Fibroblast of skin of back (primary cell): ENCODE measurements at places on chromosomes 5 and 9.
A peak's percentile ranks its signal among the peaks of the same experiment; 100 is the strongest.

- DNase-seq, result no peak
Observed at GRCh38 chr5:131081913-131082488, 83.1 kb downstream of the HINT1 start.

DNA sequence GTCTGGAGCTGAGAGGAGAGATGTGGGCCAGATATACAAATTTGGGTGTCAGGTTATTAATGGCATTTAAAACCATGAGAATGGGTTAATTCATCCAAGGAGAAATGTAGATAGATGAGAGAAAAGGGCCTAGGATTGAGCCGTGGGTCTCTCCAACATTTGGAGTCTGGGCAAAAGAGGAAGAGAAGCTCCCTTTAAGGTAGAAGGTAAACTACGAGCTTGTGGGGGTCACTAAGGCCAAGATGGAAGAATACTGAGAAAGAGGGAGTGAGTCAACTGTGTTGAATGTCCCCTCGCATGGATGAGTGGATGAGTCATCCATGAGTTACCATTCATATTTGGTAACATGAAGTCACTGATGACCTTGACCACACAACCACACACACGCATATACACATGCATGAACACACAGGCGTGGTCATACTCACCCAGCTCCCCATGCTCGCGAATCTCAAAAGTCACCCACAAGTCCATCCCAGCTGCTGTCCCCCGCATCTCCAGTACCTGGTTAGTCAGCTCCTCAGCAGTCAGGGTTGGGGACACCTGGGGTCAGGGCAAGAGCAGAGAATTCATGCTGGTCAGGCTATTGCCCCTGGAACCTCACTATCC is 6.8 kb upstream of the FCHSD1 start:
- peak; percentile 93 for DNase-seq

GRCh38 chr5:172199446-172199845 is 5.5 kb downstream of the EFCAB9 start:
- DNase-seq, result no peak

DNA sequence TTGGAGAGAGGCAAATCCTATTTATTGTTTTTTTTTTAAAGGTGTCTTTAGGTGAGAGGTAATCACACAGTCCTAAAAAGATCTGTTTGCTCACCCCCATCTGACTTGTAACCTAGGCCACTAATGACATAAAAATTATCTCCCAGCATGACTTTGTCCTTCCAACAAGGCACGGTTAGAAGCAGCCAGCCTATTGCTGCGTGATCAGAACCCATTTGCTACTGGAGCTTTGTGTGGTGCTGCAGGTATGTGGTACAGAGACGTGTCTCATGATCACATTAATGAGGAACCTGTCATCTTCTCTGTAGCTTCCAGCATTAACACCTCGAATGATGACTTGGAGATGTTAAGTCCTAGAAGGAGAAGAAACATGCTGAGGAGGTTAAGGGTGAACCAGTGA is 555.8 kb upstream of the TLE4 start:
- no peak for DNase-seq

GRCh38 chr5:35383041-35383440 is 152.8 kb upstream of the PRLR start:
- DNase-seq, result no peak

DNA sequence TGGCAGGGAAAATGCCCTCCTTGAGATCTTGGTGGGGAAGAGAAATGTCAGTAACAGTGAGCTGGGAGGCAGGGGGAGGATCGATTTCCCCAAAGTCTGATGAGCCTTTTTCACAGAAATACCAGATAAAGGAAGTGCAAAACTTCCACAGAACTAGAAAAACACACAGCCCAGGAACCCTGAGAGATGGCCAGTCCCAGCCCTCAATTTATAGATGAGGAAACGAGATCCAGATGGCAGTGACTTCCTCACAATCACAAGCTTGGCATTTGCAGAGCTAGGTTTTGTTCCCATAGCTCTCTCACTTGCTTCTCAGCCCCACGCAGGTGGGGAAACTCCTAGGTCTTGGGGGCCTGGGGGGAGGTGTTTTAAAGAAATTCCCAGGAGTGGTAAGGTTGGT is 3.8 kb upstream of the GGTA1 start:
- DNase-seq, result peak; percentile 27

DNA sequence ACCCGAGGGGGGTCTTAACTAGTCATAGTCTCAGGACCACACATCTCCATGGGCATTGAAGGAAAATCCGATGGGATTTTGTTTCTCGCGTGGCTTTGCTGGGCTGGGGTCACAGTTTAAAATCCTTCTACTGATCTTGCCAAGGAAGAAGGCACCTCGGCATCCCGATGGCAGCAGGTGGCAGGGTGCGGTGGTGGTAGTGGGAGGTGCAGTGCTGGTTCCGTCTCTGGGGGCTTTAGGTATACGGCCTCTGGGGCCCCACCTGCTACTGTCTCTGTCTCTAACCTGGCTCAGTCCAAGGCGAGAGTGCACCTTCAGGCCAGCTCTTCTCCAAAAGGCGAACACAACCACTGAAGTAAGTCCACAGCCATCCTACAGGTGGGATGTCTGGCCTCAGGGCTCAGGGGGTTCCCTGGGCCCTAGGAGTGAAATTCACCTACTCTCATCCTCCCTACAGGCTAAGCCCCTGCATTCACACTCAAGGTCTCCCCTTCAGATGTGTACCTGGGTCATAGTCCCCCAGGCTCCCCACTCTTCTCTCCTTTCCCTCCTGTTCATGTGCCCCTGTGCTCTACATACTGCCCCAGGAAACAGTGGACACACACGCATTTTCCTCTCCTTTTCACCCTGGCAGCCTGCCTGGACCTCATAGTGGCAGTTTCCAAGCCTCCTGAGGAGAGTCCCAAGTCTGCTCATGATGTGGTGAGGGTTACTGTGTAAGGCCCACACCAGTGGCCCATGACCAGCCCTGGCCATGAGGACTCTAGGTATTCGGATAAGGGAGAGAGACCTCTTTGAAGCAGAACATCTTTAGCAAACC is 736 bp upstream of the FCN2 start:
- DNase-seq, result no peak

DNA sequence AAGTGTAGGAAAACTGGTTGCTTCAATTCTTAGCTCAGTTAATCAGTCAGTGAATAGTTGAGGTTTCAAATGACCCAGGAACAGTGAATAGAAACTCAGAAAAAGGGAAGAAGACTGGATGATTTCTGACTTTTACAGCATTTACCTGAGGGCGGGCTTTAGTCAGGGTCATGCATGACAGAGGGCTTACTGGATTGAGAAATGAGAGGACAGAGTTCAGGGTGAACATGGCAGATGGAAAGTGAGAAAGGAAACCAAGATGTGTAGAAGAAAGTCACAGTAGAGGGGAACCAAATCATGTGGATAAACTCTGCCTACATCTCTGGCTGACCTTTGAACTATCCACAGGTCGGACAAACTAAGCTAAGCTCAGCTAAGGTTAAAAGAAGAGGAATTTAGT is 596.0 kb downstream of the SEMA5A start:
- no peak for DNase-seq

DNA sequence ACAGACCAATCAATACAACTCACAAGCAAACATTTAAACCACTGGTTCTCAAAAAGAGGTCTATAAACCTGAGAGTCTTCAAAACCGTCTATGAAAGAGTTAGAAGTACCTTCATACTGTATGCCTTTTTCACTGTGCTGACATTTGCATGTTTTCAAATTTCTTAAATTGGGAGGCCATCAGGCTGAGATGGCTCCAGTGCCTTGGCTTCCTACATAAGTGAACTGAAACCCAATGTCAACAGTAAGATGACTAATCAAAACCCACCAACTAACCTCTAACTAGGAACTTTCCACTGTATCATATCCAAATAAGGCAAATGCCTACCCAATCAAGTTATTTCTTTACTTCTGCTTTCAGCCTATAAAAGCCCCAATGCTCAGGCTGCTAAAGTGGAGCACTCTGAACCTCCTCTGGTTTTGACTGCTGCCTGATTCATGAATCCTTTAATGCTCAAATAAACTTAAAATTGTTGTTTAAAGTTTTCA is 35.1 kb downstream of the FAM13B start:
- peak; percentile 35 for DNase-seq

DNA sequence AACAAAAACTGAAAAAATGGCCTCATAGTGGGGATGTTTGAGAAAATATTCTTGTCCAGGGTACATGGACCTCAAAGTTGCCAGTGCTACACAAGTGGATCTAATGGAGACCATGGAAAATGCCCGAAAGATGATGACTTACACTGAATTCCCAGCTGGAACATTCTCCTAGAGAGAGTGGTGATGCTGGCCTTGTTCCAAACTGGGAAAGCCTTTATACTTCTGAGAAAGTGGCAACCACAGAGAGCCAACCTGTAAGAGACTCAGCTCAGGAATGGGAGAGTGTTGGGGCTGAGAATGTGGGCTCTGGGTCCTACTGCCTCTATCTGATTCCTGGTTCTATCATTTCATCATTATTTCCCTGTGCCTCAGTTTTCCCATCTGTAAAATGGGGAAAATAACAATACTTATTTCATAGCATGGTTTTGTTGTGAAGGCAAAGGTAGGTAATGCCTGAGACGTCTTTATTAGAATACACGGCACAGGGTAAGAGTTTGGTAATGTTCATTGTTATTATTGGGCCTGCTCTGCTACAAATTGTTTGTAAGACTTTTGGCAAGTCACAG is 229.0 kb upstream of the PANK3 start:
- peak; percentile 53 for DNase-seq

- DNase-seq, result no peak
Observed at GRCh38 chr9:72855321-72855720, 97.5 kb downstream of the ALDH1A1 start.

- no peak for DNase-seq
Observed at GRCh38 chr9:91017245-91017644, 215.6 kb downstream of the SYK start.

GRCh38 chr5:172641359-172642050 is 442 bp downstream of the NEURL1B start:
- DNase-seq, result peak; percentile 15

- peak; percentile 94 for DNase-seq
Observed at GRCh38 chr9:4297151-4297785, 2.6 kb downstream of the GLIS3 start.
